ENCODE measurements at places on chromosomes 2 and 18.

- no peak for DNase-seq
These were observed 20.9 kb upstream of the CLASP1 start for GRCh38 chr2:121670181-121670580.

DNA sequence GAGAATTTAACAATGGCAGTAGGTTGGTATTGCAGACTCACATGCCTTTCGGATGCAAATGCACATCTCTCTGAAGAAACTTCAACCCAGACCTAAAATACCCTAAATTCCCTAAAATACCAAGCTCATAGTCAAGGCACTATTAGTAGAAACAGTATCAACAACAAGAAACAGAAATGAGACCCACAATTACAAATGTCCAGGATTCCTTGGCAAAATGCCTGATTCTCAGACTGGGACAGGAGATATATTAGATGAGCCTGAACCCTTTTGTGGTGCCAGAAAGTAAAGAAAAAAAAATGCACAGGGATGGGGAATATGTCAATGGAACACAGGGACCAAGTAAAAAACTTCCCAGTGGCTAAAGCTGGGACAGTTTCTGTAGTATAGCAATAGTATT lies 77.2 kb downstream of the NAT8 start:
- no peak for DNase-seq

DNA sequence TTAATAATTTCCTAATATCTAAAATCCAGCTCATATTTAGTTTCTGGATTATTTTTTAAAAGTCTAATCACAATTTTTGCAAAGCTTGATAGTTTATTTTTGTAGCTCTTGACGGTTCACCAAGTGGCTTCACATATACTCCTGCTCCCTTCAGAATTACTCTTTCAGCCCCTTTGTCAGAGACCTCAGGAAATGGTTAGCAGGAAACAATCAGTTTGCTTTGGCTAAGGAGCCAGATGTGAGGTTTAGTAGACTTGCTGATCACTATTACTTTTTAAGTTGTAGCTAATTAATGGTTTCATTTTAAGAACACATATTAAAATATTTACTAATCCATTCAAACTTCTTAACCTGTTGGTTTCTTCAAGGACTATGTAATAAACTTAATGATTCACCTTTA lies 2.3 kb downstream of the RBBP8 start:
- DNase-seq = no peak

- no peak for DNase-seq
These were observed 177.6 kb upstream of the PKDCC start for GRCh38 chr2:41870265-41870585.

DNA sequence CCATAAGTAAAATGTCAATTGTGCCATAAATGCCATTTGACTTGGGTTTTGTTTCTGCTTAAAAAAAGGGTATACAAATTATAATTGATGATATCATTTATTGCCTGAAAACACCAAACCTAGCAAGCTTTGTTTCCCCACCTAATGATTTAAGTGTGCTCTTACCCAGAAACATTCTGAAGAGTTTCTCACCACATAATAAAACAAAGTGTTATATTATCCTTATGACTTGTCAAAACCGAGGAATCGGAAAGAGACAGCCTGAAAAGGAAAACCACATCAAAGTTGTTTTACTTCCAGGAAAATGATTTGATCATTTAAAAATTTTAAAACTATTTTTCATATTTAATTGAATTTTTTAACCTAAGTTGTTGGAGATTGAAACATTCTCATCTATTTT lies 170.5 kb upstream of the SLC39A10 start:
- no peak for DNase-seq

GRCh38 chr18:23585897-23586248 lies 433 bp downstream of the NPC1 start:
- no peak for DNase-seq

DNA sequence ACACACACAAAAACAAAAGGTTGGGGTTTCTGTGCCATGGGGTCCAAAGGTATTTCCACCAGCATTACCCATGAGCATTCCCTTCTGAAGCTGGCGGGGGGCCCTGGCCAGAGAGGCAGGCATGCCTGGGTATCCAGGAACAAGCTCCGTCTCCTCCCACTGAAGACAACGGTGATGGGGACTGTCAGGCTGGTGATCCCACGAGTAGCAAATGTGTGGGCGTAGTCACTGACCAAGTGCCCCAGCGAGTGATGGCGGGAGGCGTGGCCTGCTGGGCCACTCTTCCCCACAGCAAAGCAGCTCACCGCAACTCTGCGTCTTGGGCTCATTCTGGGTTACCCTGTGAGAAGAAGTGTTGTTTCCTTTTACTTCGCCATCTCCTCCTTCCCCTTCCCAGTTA lies 270.6 kb downstream of the CDCA7 start:
- DNase-seq = no peak

DNA sequence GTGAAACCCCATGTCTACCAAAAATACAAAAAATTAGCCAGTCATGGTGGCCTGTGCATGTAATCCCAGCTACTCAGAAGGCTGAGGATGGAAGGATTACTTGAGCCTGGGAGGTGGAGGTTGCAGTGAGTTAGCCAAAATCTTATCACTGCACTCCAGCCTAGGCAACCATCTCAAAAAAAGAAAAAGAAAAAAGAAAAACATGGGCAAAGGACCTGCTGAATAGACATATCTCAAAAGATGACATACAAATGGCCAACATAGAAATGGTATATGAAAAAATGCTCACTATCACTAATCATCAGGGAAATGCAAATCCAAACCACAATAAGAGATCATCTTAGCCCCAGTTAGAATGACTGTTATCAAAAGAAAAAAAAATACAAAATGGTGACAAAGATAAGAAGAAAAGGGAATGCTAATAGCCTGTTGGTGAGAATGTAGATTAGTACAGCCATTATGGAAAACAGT lies 1.4 kb upstream of the TGOLN2 start:
- no peak for DNase-seq

- DNase-seq = no peak
These were observed 63.9 kb downstream of the TRPM8 start for GRCh38 chr2:233980955-233981561.

DNA sequence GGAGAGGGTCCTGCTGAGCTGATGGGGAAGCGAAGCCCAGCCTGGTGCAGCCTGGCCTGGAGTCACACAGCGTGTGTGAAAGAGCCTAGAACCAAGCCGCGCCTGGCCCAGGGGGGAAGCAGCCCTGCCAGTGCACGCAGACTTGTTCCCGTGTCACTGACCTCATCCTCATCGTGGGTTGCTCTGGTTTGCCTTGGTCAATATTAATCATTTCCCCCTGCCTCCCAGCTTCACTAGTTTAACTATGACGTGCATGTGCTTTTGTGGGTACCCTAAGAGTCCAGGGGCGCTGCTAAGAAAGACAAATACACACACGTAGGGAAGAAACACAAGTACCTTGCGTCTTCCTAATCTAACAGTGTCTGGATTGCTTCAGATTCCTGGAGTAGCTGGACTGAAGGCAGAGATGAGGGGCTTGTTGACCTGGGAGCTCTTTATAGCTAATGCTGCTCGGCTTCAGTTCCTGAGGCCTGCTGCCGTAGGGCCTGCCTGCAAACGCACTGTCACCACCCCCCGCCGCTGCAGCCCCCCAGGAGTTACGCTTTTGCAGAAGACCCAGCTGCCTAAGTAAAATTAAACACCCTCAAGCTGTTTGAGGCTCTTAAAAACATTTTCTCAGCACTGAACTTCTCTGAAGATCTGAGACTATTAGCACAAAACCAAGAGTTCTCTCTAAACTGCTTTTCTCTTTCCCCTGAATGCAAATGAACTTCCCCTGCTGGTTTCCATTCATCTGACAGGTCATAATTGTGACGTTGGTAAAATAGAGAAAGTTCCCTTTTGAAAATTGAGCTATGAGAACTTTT lies 159.2 kb downstream of the FAM210A start:
- DNase-seq = no peak

DNA sequence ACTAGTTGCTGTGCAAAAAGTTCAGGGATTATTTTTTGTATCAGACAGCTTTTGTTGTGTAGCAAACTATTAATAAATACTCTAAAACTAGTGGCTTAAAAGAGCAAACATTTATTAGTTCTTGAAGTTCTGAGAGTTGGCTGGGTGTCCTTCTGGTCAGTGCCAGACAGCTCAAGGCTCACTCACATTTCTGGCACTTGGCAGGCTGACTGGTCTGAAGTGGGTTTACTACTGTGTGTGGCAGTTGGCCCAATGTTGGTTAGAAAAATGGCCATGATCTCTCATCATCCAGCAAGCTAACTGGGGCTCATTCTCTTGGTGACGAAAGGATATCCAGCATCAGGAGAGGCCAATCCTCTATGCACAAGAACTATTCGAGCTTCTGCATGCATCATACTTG lies 71.4 kb upstream of the ZNF385B start:
- no peak for DNase-seq

- no peak for DNase-seq
These were observed 722.8 kb upstream of the RAB6C start for GRCh38 chr2:129256642-129257041.

- DNase-seq = no peak
These were observed 50.7 kb downstream of the MYO7B start for GRCh38 chr2:127586136-127586535.

DNA sequence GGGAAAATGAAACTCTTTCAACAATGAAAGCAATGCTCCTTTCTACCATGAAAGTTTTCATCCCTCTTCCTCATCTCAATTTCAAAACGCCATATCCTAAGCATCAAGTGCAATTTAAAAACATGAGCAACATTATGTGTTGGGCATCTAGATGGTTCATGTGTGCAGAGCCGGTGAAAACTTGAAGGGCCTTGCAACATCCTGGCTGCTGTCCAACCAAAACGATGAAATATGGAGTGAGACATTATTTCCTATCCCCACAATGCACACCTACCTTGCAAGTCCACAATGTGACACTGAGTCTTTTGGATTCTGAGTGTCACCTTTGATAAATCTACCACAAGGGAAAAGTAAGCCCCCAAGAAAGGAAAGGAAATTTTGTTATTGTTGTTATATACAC lies 110.0 kb downstream of the NCKAP5 start:
- no peak for DNase-seq

- no peak for DNase-seq
These were observed 12.7 kb upstream of the IL18R1 start for GRCh38 chr2:102342888-102343287.

DNA sequence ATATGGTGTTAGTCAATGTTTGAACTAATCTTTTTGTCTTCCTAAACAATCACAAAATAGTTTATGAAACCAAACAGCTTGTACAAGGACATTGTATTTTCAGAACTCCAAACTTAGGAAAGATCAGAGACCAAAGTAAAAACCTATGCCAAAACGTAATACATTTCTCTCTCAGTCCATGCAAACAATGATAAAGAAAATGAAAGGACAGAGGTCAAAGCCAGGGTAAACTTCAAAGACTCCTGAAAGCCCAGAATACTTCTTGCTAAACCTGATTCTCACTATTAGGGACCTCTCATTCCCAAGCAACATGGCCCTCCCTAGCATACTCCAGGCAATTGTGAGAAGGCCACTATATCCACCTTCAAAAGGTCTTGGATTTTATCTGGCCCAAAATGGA lies 105.1 kb upstream of the GALNT5 start:
- no peak for DNase-seq

GRCh38 chr2:23241121-23241520 lies 143.9 kb upstream of the KLHL29 start:
- no peak for DNase-seq

DNA sequence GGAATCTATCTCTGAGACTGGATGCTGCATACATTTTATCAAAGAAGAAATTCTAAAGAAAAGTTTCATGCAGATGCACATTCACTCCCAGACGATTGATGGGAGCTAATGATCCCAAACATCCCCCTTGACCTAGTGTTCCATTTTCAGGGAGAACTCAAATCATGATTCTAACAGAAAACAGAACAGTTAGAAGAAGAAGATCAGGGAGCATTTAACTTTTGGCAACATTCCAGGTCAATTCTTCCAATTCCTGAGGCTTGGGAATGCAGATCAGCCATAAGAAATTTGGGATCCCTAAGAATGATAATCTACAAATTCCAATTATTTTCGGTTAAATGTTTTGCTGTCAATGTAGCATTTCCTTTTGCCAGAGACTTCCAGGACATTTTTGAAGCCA lies 96.6 kb downstream of the CPO start:
- DNase-seq = no peak

GRCh38 chr18:58397385-58398132 lies 231.3 kb downstream of the ALPK2 start:
- DNase-seq = no peak

- no peak for DNase-seq
These were observed 760.6 kb upstream of the CHAC2 start for GRCh38 chr2:53006980-53007379.

GRCh38 chr2:45746888-45747287 lies 95.4 kb downstream of the PRKCE start:
- no peak for DNase-seq

All from right renal pelvis (tissue), 4 donors.